ENCODE measurements at places on chromosomes 2 and 18. TPM values are rescaled to one million over a fixed set of nuclear protein-coding genes. Genes with fewer than 3 reads are reported as not detected.

The C2orf15 gene
- total RNA-seq = 0.40 TPM

The GMCL1 gene
- total RNA-seq = 9.8 TPM

The CRYBA2 gene
- total RNA-seq = not detected

The GDF7 gene
- 0.03 TPM for total RNA-seq

The PAX8 gene
- 1.4 TPM for total RNA-seq

All from A549 treated with CpdA at 1 μM for 4 hours (cell line).